Endothelial cell (in vitro differentiated cells): ENCODE measurements at places on chromosomes 16 and 17.

DNA sequence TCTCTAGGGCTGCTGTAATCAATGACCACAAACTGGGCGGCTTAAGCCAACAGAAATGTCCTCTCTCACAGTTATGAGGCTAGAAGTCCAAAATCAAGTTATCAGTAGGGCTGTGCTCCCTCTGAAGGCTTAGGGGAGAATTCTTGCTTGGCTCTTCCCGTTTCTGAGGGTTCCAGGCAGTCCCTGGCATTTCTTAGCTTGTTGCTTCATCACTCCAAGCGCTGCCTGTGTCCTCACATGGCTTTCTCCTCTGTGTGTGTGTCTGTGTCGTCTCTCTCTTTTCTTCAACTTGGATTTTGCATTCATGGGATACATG is 13.7 kb upstream of the CDC42EP4 start:
- no peak for DNase-seq

GRCh38 chr16:65070831-65071432 is 50.9 kb downstream of the CDH11 start:
- no peak for DNase-seq

DNA sequence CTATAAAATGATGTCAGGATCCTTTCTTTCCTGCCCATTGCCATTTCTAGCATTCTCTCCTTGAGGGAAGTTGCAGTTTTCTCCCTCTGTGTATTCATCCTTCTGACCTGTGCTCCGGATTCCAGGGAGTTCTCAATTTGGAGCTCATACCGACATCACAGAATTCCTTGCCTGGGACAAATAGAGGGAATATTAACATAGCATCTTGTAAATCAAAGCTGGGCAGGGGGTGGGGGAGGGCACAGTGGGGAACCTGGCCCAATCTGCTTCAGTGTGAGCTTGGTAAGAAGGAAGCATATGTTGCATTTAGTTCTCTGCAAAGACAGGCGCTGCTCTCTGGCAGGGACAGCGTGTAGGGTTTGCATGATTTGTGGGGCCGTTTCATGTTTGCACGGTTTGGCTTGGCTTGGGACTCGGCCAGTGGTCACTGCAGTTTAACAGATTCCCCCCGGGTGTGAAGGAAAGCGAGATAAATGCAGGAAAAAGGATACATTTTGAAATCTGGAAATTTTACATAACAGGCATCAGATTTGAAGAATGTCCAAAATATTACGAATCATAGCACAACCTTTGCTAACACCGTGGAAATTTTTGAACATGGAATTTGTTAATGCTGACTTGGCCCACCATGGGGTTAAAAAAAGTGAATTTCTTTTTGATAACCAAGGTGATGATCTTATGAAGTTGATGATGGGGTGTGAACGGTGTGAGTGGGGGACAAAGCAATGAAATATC is 178.0 kb downstream of the WWOX start:
- no peak for DNase-seq

DNA sequence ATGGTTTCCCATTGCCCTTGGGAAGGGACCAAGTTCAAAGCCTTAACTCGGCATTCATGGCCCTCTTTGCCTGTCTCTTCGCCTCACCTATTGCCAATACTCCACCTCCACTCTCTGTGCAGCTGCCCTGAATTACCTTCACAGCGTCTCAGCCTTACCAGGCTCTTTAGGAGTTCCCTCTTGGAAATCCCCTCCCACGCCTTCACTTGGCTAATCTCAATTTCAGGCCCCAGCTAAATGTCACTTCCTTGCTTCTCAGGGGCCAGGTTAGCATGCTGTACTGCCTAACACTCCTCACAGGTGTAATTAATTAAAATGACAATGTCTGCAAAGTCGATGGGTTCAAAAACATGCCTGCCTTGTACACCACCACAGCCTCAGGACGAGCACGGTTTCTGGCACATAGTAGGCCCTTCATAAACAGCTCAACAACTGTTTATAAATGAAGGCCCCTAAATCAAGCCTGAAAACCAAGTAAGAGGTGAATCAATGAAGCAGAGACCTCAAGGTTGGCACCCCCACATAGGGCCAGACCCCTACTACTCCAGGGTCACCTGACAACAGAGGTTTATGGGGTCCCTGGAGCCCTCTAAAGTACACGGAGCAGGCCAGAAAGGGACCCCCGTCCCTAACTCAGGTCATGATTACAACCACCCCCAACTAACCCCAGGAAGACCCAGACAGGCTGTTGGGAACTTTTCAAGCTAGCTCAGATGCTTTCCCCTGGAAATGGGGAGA is 11.2 kb upstream of the EEF2K start:
- DNase-seq = no peak

- DNase-seq = no peak
These were observed 30.4 kb downstream of the CACNG1 start for GRCh38 chr17:67074781-67075180.

- no peak for DNase-seq
These were observed 8.3 kb downstream of the BAIAP3 start for GRCh38 chr16:1341495-1342420.
